Neural crest cell (in vitro differentiated cells): ENCODE measurements at places on chromosomes 6 and 20. TPM values are rescaled to one million over a fixed set of nuclear protein-coding genes. Genes with fewer than 3 reads are reported as not detected.

RRP36 gene
- 89.1 and 93.4 TPM in 2 replicates for total RNA-seq

HSPA12B gene
- total RNA-seq, result 1.1 and 1.3 TPM in 2 replicates

DNA sequence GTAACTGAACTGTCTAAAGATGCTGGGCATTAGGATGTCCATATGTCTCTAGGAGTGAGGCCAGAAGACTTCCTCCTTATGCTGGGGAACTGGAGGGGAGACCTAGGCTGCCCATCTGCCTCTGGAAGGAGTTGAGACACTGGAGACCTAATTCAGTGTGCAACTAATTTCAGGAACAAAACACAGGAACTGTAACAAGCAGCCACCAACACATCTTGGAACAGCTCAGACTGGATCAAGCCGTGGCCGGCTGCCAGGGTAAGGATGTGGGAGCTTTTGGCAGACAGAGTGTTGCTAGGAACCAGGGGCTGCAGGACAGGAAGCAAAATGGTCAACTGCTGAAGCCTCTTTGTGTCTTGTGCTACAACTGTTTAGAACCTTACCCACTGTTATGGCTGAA is 16.4 kb upstream of the MAS1 start:
- DNase-seq, result no peak

ABRACL gene
- total RNA-seq, result 66.8 and 66.9 TPM in 2 replicates

DNA sequence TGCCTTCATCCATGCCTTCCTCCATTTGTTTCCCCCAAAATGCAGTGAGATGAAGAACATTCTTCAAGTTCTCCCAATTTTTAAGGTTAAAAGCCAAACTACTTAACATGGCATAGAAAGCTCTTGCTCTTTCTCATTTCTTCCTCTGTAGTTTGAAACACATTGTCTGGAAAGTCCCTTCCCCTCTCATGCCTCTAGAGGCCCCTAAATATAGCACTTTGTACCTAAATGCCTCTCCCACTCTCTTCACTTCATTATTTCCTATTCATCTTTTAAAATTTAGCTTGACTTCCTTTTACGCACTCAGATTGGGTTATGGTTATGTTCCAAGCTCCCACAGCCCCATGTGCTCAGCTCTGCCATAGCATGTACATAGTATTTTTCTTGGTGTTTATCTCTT is 389.3 kb downstream of the HDGFL1 start:
- DNase-seq, result no peak

GRCh38 chr20:62776692-62777527 is 19.4 kb upstream of the MRGBP start:
- DNase-seq, result no peak

PRRT1 gene
- total RNA-seq, result 3.1 and 4.1 TPM in 2 replicates

DNA sequence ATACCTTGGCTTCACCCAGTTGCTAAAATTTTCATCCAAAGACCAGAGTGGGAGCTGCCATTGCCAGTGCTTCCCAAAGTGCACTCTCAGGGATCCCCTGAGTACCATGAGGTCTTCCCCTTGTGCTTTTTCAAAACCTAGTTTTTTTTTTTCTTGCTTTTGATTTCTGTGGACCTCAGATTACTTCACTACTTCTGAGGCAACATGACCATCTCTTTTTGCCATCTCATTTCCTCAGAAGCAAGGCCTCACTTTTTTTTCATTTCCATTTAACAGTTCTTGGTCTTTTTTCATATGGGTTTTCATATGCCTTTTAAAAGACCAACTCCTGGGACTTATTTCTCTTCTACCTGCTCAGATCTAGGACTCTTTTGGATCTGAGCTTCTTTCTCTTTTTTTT is 64.1 kb upstream of the MMS22L start:
- DNase-seq, result no peak

- DNase-seq, result no peak
These were observed 87.8 kb downstream of the L3MBTL3 start for GRCh38 chr6:130105996-130106704.

- DNase-seq, result no peak
These were observed 21.4 kb upstream of the PAQR8 start for GRCh38 chr6:52340603-52340880.

DNA sequence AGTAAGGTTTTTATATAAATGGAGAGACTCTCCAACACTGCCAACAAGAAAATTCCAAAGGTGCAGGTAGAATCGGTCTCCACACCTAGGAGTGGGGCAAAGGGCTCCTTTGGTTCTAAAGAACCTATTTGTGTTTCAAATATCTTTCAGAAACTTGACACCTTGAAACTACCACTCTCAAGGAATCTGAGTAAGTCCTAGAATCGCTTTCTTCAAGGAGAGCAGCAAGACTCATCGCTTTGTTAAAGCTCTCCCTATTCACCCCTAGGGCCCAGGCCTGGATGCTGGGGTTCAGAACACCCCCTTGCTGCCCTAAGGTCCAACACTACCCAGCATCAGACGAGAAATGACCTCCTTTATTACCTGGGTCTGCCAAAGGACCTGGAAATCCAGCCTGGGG is 2.0 kb downstream of the CLIC5 start:
- DNase-seq, result no peak

DNA sequence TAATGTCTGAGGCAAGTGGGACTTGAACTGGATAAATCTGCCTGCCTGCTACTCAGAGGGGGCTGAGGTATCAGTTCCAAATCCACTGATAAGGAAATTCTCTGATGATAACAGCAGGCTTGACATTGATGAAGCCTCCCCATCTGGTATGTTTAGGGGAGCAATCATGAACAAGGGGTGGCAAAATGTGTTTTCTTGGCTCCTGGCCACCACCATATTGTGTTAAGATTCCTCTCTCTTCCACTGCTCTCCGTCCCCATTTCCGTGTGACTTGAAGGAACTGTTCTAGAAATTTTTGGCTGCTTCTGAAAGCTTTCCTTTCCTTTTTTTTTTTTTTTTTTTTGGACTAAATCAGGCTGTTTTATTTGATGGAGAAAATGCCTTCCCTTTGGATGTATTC is 335.3 kb upstream of the NRSN1 start:
- DNase-seq, result no peak

SPATA2 gene
- 10.3 and 10.5 TPM in 2 replicates for total RNA-seq

- no peak for DNase-seq
These were observed 132.2 kb upstream of the CST7 start for GRCh38 chr20:24816907-24817306.

FILIP1 gene
- total RNA-seq, result 0.79 and 0.89 TPM in 2 replicates

DNA sequence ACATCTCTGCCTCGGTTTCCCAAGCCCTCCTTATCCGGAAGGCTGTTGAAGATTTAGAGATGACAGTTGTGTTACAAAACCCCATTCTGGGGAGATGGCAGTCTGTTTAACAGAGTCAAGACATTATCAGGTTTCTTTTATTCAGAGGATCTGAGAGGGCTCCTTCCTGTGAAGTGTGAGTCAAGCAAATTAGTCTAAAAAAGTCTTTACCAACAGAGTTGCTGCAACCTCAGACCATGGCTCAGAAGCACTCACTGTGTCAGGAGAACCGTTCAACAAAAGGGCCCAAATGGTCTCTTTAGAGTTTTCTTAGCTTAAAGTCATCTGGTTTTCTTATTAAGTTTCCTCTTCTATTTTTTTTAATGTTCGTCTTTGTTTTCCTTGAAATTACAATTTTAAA is 717.8 kb downstream of the EPM2A start:
- DNase-seq, result no peak
